ENCODE measurements at places on chromosomes 6 and 20.

DNA sequence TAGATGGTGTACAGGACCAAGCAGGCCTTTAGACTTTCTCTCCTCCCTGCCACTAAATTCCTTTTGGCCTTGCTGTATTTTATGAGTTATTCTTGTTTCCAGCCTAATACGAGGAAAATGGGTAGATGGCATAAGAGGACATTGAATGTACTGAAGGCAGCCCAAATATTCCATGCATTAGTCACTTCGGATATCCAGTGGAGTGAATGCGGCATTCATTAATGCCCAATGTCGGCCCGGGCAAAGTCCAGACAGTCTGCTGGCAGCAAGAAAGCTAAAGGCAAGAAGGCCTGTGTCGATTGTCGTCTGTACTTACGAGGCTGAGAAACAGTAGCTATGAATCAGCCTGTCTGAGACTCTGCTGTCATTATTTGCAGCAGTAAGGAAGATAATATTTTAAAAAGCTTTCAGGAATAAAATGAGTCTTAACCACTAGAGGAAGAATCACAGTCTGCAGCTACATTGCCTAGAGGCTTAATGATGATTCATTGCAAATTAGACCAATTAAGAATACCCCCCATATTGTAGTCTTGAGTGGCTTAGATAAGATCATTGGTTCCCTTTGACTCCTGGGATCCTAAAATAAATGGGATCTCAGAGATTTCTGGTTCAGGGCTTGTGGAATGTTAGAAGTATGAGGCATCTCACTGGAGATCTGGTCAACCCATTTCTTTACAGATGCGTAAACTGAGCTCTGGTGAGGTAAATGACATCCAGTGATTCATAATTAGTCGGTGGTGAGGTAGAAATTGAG is 534.1 kb upstream of the JAG1 start:
- DNase-seq, result no peak

DNA sequence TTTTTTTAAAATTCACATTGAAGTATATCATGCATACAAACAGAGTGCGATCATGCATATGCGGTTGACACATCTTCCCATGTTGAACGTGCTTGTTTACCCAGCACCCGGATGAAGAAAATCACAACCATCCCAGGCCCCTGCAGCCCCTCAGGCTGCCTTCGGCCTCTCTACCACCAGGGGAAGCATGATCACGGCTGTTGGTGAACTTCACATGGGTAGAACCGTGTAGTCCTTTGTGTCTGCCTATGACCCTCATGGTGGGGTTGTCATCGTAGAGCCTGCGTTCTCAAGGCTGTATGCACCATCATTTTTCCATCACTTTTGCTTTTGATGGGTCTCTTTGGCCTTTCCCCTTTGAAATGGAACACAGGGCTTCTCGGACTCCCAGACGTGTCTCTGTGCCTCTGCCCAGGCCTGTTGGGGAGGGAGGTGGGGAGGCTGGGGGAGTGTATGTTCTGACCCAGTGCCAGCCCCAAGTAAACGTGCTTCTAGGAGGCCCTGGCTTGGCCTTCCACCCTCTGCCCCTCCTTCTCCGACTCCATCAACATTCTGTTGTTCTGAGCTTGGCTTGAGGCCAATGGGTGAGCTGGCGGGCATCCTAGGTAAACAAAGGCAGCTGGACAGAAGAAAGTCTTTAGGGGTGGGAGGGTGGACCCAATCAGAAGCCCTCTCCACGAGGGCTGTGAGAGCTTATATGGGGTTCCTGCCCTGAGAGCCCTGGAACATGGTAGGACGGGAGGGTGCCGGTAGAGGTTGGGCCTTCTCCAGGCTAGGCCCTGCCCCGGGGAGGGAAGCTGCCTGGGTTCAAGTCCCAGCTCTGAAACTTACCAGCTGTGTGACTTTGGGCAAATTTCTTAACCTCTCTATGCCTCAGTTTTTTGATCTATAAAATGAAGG is 39.7 kb downstream of the TGM2 start:
- no peak for DNase-seq

- no peak for DNase-seq
These were observed 56.9 kb downstream of the JPH2 start for GRCh38 chr20:44129911-44130718.

DNA sequence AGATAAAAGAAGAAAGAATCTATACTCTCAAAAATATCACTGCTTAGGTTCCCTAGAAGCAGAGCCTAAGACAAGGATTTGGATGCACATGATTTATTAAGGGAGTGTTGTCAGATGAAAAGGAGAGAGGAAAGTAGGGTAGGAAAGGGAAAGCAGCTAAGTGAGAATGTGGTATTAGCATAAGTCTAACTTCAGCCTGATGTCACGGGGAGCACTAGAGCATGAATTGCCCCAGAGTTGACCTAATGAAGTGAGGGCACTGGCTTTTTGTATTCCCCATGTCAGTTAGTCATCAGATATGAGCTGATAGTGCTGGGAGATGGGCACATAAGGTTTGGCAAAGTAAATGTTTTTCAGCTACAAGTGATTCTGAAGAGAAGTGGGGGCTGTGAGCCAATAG is 129.0 kb upstream of the THEMIS start:
- no peak for DNase-seq

DNA sequence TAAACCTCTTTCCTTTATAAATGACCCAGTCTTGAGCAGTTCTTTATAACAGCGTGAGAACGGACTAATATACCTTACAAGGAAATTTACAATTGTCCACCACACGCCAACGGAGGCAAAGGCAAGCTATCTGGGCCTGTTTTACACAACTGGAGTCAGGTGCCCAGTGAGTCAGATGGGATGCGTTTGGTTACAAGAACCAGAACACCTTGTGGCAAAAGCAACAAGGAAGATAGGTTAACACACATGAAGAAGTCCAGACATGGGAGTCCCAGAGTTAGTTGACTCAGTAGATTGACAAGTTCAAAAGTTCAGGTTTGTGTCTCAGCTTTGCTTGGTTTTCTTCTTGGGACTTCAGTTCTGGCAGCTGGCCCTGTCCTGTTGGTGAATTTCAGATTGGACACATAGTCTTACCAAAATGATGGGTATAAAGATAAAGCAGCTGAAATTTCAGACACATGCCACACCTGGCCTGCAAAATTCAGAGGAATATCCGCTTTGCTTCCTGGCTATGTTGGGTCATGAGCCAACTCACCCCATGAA is 97.9 kb downstream of the PXDC1 start:
- no peak for DNase-seq

GRCh38 chr6:76697585-76697984 is 625.1 kb upstream of the IMPG1 start:
- DNase-seq, result no peak

DNA sequence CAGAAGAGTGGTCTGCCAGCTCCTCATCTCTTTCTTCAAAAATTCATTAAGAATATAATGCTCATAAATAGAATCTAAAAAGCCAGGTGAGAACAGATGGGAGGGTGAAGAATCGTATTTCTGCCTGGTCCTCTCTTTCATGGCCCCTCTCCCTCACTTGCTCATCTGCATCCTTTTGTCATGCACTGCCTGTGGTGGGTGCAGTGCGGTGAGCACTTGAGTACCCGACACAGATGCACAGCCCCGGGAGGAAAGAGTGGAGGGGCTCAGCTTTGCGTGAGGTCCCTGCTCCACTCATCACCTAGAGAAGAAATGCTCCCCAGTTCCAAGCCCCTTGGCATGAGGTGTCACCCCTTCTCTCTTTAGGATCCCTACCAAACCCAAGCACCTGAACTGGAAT is 58.1 kb upstream of the GLP1R start:
- no peak for DNase-seq

DNA sequence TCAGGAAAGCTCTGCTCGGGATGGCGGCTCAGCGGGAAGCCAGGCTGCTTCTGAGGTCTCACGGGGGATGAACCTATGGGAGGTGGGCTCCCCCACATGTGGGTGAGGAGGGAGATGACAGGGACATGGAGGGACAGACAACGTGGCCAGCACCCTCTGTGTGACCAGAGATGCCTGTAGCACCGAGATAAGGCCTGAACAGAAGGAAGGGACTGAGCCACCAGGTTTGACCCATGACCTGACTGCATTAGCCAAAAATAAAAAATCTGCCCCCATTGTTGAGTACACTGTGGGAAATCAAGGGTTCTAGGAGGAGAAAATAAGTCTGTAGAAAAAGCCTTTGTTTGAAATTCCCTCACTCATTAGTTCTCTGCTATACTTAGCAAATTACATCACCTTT is 105.7 kb downstream of the RNASET2 start:
- no peak for DNase-seq

- DNase-seq, result peak; percentile 78
These were observed 28.4 kb downstream of the LYRM2 start for GRCh38 chr6:89610149-89610642.

- DNase-seq, result no peak
These were observed 7.2 kb upstream of the SNX14 start for GRCh38 chr6:85600713-85601313.

DNA sequence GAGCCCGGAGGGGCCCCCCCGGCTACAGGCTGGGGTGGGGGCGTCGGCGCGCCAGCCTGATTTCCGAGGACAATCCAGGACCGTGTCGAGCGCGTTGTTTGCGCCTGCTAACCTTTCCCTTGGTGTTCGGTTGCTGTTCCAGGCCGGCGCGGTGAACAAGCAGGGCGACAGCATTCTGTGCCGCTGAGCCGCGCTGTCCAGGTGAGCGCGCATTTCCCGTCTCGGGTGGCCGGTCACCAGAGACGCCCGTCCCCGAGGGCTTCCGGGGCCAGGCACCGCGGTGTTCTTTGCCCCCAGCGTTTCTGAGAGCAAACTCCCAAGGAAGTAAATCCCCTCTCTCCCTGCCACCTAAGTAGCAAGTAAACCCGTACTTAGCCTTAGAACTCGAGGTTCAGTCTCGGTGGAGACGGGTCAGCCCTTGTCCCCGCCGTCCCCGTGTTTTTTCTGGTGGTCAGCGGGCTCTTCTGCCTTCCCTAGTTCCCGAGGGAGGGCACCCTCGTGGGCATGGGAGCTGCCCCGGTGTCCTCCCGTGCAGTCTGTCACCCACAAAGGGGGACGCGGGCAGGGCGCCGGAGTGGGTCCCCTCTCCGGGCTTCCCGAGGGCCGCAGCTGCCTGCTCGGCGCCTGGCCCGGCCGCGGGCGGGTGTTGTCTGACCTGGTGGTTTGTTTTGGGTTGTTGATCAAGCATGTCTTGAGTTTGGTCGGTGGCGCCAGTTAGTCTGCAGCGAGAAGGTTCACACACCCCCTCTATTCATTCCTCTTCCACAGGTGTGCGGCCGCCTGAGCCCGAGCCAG is 1.5 kb downstream of the ID4 start:
- DNase-seq, result no peak

DNA sequence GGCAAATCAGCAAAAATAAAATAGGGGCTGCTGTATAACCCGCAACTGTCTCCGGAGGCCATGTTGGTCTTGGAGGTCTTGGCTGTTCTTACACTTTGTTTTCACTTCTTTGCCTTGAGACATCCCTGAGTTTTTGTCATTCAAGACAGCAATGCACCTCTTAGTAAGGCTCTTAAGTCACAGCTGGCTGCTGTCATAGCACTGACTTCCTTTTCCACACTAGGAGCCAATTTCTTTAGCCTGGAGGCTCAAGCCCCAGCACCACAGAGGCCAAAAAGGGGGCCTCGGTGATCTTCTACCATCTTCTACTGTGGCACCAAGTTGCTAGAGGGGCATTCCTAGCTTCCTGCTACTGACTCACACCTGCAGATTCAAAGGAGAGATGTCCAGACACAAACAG is 536.3 kb downstream of the CDH26 start:
- no peak for DNase-seq

- DNase-seq, result no peak
These were observed 12.5 kb upstream of the ALDH8A1 start for GRCh38 chr6:134962421-134962820.

- DNase-seq, result peak; percentile 48
These were observed 86.0 kb downstream of the SESN1 start for GRCh38 chr6:109008537-109009235.

GRCh38 chr6:56787209-56787608 is 144.5 kb upstream of the DST start:
- DNase-seq, result no peak

DNA sequence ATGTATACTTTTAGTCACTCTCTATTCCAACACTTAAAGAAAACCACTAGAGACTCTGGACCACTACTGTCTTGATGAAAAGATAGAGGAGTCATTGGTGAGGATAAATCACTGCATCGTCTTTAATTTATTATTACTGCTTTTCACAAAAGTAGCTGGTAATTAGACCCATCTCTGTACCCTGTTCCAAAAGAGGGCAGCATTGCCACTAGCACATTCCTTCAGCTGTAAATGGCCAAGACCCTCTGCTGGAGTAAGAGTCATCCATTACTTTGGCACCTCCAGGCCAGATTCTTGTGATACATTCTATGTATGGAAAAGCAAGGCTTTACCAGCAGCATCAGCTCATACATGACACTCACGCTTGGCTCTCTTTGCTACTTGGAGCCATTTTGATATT is 49.5 kb upstream of the PREP start:
- DNase-seq, result no peak

GRCh38 chr6:52495922-52496321 is 75.8 kb downstream of the EFHC1 start:
- DNase-seq, result no peak

DNA sequence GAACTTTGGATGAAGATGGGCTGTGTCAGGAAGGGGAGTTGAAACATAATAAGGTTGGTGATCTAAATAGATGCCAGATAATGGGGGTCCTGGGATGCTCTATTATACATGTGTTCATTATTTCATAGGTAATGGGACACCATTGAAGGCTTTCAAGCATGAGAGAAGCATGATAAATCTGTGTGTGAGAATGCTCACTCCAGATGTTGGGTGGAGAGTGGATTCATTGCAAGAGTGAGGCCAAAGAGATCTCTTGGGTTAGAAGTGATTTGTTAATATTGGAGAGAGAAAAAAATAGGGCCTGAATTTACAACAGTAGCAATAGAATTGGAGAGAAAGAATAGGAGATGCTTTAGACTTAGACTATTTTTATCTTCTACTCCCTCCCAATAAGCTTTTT is 321.3 kb downstream of the SAMD5 start:
- DNase-seq, result no peak

DNA sequence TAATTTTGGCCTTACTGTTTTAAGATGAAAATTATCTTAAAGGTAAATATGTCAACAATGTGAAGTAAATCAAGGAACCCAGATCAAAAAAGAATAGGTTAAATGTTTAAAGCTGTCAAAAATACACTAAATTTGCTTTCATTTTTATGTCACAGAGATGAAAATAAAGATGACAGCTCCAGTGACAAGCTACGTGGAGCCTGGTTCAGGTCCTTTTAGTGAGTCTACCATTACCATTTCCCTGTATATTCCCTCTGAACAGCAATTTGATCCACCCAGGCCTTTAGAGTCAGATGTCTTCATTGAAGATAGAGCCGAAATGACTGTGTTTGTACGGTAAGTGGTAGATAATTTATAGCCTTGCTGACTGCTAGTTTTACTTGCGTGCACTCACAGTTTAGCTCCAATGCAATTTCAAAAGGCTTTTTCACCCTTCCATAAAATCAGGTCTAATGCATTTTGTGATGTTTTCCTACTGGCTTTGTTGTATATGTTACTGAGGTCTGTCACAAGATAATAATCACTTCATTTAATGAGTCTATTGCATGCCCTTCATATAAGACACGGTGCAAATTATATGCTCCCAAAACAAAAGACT is 1.9 kb downstream of the HEBP2 start:
- no peak for DNase-seq

- no peak for DNase-seq
These were observed 15.2 kb upstream of the ARFGEF2 start for GRCh38 chr20:48906221-48906877.

Measured in CD4-positive, alpha-beta T cell treated with Interleukin-17A for 1 hour (primary cell).